ENCODE measurements at places on chromosomes 1 and 21. TPM values are rescaled to one million over a fixed set of nuclear protein-coding genes. Genes with fewer than 3 reads are reported as not detected.

DNA sequence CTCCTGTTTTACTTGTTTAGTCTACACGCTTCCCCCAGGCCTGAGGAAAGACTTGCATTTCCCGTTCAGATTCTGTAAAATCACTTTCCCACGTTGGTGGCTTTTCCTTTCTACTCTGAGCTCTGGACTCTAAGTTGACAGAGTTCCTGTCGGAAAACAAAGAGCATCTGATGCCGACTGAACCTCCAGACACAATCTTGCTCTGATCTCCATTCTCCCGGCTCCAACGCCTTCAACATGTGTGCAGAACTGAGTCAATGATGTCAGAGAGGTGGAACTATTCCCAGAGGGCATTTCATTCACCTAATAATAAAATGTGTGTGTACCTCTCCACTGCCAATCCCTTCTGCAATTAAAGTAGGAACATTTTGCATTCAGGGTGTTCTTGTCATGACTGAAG, 147.7 kb downstream of the MIS18A start:
- DNase-seq = no peak

- peak; percentile 79 for DNase-seq
Observed at GRCh38 chr1:171420810-171421209, 64.5 kb upstream of the PRRC2C start.

DNA sequence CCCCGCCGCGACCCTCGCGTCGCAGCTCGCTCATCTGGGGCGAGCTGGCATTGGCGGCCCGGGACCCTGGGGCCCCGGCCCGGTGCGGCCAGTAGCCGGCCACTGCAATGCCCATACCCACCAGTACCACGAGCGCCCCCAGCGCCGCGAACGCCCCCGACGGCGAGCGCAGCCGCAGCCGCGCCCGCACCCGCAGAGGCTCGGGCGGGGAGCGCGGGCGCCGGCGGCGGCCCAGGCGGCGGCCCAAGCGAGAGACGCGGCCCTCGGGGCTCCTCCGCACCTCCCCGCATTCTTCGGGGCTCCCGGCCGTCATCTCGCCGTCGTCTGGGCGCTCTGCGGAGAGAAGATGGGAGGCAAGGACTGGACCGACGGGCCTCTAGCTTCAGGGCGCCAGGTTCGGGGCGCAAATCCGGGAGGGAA, 2.2 kb downstream of the TMEM200B start:
- no peak for DNase-seq

DNA sequence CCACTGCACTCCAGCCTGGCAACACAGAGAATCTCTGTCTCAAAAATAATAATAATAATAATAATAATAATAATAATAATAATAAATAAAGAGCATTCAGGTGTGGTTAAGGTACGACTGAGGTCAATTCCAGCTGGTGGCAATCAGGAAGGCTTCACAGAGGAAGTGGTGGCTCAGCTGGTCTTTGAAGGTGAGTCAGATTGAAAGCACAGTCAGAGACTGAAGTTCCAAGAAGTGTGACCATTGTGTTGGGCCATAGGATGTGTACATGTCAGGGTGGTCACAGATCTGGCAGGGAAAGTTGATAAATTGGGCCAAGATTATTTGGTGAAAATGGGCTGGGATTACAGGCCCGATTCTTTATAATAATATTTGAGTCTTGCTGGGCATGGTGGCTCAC, 31.0 kb upstream of the MED18 start:
- DNase-seq = no peak

DNA sequence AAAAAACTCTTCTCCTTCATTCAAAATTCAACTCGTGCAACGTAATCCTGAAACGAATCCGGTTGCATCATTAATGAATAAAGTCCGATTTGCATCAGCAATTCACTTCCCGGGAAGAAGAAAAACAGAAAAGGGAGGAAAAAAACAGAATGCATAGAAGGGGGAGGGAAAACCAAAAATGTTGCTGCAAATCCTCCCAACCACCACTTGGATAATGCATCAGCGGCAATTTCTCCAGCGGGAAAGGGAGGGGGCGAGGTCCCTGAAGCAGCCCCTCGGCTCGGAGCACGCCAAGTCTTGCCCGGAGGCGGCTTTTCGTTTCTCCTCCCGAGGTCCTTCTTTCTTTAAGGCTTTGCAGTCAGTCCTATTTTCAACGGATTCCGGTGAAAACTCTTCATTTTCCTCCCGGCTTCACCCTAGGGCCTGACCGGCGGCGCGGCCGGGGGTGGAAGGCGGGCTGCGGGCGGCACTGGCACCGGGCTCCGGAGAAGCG, 723 bp downstream of the CDC42BPA start:
- DNase-seq = no peak

- DNase-seq = no peak
Observed at GRCh38 chr1:224432672-224433040, 1.9 kb downstream of the WDR26 start.

GRCh38 chr1:156704930-156705320, 458 bp downstream of the CRABP2 start:
- peak; percentile 65 for DNase-seq

DNA sequence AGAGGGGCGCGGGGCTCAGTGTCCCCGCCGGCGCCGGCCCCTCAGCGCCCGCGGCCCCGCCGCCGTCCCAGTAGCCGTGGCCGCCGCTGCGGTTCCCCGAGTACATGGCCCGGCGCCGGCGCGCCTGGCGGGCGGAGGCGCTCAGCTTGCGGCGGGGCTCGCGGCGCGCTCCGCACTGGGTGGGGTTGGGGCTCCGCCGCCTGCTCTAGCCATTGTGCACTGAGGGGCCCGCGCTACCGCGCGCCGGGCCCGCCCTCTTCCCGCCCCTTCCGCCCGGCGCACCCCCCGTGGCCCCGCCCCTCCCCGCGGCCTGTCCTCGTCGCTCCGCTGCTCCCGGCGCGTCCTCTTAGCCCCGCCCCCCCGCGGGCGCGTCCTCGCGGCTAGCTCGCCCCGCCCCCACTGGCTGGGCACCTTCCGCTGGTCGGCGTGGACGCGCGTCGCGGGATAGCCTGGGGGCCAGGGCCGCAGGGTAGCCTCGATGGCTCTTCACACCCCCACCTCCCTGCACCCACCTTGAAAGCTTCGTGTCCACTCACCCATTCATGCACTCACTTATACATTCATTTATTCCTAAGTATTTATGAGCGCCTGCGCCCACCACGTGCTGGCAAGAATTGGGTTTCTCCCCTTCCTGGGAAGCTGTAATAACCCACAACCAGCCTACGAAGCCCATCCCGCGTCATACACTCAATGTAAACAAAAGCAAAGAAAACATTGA, at the start of the genes CHML and OPN3:
CHML (minus strand) TSS at position 221 of the 718 bp plus-strand sequence. CDS start 4,603 bp downstream, outside the sequence.
OPN3 (minus strand) TSS at position 221 of the 718 bp plus-strand sequence; CDS start at position 106, 115 bp downstream.
- DNase-seq = peak; percentile 61

DNA sequence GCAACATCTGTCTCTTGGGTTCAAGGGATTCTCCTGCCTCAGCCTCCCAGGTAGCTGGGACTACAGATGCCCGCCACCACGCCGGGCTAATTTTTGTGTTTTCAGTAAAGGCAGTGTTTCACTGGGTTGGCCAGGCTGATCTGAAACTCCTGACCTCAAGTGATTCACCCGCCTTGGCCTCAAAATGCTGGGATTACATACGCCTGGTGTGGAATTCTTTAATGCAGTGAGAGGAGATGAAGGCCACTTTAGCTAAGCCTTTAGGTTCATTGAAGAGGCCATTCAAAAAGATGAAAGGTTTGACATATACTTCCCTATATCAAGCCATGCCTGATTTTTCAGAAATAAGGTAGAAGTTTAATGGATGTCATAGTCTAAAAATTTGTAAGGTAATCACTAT, 162.7 kb downstream of the ST6GALNAC3 start:
- DNase-seq = no peak

GRCh38 chr1:99970713-99971255, 988 bp downstream of the SLC35A3 start:
- no peak for DNase-seq

- no peak for DNase-seq
Observed at GRCh38 chr1:168396508-168396907, 115.8 kb downstream of the TBX19 start.

- DNase-seq = no peak
Observed at GRCh38 chr1:103220631-103221041, 112.3 kb upstream of the COL11A1 start.

DNA sequence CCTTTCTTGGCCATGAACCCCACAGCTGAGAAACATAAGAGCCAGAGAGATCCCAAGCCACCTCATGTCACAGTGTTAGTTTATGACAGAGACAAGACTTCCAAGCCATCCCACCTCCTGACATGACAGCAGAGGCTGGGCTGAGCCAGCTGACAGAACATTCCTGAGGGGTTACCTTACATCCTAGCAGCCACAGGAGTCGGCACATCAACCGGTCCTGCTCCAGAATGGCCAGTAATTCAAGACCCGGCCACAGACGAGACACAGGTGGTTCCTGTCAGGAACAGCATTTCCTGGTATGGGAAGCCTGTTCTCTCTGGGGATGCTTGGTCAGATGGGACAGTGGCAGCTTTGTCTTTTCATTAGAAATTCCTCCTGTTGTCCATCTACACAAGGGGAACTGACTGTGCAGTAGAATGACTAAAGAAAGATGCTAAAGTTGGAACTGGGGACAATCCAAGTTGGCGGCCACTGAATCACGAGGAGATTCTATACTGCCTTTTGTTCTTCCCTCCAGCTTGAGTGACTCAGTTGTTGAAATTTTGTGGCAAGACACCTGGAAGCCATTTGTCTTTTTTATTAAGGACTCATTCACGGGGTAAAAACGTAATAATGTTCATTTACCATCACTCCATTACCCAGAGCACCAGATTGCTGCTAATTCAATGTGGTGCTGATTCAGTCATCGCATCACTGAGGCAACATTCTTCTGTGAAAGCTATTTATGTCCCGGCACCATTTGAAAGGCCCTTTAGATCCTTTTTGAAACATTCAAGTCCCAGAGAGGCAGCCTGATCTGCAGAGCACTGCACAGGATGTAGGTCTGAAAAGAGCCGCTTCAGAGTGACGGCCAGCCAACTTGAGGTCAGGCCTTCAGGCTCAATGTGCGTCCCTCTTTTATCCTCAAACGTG, 37.2 kb upstream of the NPL start:
- DNase-seq = no peak

The IGSF3 gene
- total RNA-seq = 31.3 TPM

The CFHR4 gene
- total RNA-seq = not detected

The AIRE gene
- not detected for total RNA-seq

The DNALI1 gene
- 0.71 TPM for total RNA-seq
